ENCODE measurements at places on chromosomes 5 and 9. TPM values are rescaled to one million over a fixed set of nuclear protein-coding genes. Genes with fewer than 3 reads are reported as not detected.

The MEIKIN gene
- not detected for total RNA-seq

The MAMDC2 gene
- total RNA-seq, result 11.2 TPM

The SHC3 gene
- total RNA-seq, result 2.6 TPM

The EPB41L4A gene
- total RNA-seq, result 9.1 TPM

The CDX1 gene
- not detected for total RNA-seq

Measured in lower leg skin (tissue), 4 donors.